Bronchial smooth muscle cell (primary cell): ENCODE measurements at places on chromosomes 5 and 9. TPM values are rescaled to one million over a fixed set of nuclear protein-coding genes. Genes with fewer than 3 reads are reported as not detected.

Gene ROPN1L
- total RNA-seq = 0.32 and 0.60 TPM in 2 replicates

Gene OR1K1
- total RNA-seq = not detected in 2 replicates

Gene CA9
- total RNA-seq = 0.86 and 1.7 TPM in 2 replicates

Gene NAA35
- total RNA-seq = 14.6 and 19.5 TPM in 2 replicates

Gene MEF2C
- 6.9 and 19.1 TPM in 2 replicates for total RNA-seq

Gene TXNDC8
- not detected in 2 replicates for total RNA-seq

Gene CARD6
- 11.8 and 12.1 TPM in 2 replicates for total RNA-seq

Gene LVRN
- 0.47 and 0.52 TPM in 2 replicates for total RNA-seq

Gene ANKRD20A1
- 0.16 and 0.34 TPM in 2 replicates for total RNA-seq

Gene ANKHD1
- 53.4 and 55.2 TPM in 2 replicates for total RNA-seq

Gene CXCL14
- total RNA-seq = not detected in 2 replicates

Gene SLC6A18
- total RNA-seq = not detected in 2 replicates
